Stimulated activated CD8-positive, alpha-beta memory T cell treated with anti-CD3 and anti-CD28 coated beads, Interleukin-7, amount 100 ng/mL, for 1 hour (primary cell): ENCODE measurements at places on chromosomes 6 and 20.
A peak's percentile ranks its signal among the peaks of the same experiment; 100 is the strongest.

DNA sequence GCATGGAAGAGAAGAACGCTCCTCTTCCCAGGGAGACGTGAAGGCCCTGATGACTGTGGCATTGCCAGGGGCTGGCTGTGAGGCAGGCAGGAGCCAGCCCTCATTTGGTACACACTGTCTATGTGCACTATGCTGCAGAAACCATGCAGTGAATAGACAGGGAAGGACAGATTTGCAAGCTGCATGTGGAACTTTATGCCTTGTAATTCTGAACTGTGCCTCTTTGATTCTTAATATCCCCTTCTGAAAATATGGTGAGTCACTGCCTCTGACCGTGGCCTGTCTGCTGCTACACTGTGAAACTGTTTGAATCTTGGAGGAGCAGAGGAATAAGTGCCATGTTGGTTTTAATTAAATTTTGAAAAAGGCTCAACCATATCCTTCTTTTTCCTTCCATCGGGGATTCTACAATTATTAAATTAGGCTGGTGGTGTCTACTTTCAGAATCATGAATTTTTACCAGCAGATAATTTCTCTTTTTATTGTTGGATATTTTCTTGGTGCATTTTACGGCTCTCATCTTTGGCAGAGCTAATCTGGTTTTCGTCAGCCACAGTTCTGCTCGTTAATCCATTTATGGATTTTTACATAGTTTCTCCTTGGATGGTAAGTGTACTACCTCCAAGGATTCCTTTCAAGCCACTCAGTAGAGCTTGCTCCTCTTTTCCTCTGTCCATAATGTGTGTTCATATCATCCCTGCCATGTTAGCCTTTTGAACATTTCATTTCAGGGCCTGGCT is 301.0 kb upstream of the SLC35B3 start:
- no peak for DNase-seq

- no peak for DNase-seq
Measured at GRCh38 chr20:43533060-43533459, 25.6 kb downstream of the L3MBTL1 start.

DNA sequence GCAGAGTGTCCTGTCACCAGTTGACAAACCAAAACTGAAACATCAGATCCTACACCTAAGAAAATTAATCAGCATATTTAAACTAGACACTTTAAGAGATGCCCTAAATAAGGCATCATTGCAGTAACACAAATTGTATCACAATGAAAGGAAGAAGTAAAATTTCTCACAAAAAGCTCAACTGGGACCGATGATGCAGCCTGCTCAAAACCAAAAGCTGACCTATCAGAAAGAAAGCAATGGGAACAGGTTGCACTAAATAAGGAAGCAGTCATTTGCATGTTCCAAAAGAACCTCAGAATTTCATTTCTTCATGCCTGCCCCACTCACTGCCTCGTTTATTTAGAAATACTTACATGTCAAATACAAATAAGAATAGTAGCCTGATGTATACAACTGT is 12.1 kb downstream of the HIVEP2 start:
- DNase-seq = no peak

DNA sequence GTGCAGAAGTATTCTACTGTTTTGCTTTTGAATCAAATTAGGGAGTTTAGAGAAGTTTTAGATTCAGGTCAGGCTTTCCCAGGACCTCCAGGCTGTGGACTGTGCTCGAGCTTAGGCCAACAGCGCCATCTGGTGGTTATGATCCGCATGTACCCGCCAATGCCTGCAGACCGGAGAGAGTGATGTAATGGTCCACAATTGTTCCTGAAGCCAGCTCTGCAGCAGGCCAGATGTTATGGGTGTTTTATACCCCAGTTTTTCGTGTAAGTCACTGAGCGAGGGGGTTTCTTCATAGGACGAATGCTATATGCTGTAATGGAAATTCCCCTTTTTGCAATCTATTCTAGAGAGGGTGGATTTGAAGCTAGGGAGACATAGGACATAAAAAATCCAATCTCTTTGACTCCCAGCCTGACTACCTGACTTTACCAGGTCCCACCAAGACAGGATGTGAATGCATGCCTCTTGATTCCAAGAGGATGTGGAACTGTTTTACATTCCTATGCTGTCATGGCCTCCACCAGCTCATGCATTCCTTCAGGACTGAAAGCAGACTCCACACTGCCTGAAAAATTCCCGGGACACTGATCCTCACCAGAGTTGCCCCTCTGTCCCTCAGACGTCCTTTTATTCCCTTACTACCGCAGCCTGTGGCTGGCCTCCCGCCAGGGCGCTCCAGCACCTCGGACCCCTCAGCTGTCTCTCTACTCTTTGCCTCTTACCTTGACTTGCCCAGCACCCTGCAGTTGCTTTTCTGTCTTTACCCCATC is 41.2 kb upstream of the LY86 start:
- DNase-seq = peak; percentile 63

GRCh38 chr20:35750611-35751010 is 8.6 kb upstream of the RBM39 start:
- no peak for DNase-seq

GRCh38 chr20:33981347-33981746 is 12.4 kb upstream of the RALY start:
- no peak for DNase-seq

- DNase-seq = no peak
Measured at GRCh38 chr6:96478695-96479094, 42.9 kb upstream of the UFL1 start.

- DNase-seq = no peak
Measured at GRCh38 chr6:13778028-13778427, 36.3 kb downstream of the MCUR1 start.

- no peak for DNase-seq
Measured at GRCh38 chr20:31920275-31920855, 31.5 kb downstream of the PDRG1 start.

DNA sequence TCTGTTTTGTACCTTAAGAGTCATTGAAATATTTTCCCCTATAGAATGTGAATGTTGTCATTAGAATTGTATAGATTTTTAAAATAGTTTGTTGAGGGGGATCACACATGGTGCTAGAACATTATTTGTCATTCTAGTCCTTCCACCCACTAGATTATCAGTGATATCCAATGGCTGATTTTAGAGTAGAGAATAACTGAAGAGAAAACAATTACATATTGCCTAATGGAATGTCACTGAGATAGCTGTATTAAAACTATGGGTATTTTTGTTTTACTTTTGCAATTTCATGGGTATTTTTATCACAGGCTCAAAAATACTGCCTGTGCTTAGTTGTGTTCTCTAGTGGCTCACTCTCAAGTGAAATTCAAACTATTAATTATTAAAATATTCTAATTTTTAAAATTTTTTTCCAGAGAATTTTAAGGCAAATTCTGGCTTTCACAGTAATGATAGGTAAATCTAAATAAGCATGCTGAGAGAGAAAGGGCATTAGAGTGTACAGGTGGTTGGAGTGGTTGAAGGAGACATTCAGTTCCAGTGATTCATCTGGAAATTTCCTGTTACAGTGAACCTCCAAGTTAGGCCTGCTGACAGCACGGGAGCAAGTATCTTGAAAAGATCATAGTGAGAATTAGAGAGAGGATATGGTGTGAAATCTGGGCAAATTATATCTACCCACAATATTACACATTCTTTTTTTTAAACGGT is 399.6 kb downstream of the NKAIN2 start:
- DNase-seq = no peak

DNA sequence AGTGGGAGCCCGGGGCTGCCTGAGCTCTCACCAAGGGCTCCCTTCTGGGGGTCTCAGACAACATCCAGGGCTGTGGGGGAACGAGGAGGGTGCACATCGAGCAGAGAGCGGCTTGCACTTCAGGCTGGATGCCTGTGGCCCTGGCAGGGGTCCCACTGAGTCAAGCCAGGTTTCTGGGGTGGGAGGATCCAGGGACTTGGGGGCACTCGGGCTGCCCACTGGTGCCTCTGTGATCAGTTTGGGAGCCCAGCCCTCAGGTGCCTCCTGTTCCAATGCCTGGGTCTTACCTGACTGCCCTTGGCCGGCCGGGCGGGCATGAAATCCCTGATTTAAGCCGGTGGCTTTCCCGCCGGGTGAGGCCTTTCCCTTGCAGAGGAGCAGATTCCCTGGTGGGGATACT is 470 bp downstream of the COL20A1 start:
- DNase-seq = no peak

DNA sequence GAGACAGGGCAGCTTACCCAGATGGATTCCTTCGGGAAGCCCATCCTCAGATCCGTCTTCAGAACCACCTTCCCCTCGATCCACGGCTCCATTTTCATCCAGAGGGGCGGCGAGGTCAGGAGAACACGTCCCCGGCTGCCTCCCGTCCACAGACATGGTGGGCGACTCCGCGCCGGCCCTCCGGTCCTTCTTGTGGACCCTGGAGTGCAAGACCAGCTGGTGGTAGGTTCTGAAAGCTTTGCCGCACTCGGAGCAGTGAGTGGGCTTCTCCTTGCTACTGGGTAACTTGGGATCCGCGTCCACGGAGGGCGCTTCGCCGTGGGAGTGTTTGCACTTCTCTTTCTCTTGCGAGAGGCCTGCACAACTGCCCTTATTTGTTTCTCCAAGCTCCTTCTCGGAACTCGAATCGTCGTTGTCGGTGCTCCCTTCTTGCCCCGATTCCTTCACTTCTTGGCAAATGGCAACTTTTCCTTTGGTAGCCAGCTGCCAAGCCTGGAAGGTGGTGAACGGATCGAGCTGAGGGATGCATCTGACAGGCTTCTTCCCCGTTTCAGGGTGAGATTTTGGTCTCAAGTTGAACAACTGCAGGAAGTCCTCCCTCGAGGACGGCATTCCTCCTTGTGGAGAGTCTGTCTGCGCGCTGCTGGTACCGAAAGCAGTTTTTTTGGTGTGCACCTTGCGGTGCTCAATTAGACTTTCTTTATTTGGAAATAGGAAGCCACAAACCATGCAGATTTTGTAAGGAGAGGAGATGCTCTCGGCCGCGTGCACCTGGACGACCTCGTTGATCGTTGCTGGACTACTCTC is 12.0 kb downstream of the ZNF217 start:
- DNase-seq = no peak

DNA sequence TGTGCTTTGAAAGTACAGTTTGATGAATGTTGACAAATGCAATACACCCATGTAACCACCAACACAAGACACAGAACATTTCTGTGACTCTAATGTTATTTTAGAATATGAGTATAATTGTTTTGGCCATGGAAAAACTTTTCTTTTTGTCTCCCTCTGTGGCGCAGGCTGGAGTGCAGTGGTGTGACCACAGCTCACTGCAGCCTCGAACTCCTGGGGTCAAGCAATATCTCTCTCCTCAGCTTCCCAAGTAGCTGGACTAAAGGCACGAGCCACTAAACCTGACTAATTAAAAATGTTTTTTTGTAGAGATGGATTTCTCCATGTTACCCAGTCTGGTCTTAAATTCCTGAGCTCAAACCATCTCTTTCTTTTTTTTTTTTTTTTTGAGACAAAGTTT is 20.3 kb upstream of the BCAS4 start:
- DNase-seq = no peak
